ENCODE measurements at places on chromosomes 2 and 18.

DNA sequence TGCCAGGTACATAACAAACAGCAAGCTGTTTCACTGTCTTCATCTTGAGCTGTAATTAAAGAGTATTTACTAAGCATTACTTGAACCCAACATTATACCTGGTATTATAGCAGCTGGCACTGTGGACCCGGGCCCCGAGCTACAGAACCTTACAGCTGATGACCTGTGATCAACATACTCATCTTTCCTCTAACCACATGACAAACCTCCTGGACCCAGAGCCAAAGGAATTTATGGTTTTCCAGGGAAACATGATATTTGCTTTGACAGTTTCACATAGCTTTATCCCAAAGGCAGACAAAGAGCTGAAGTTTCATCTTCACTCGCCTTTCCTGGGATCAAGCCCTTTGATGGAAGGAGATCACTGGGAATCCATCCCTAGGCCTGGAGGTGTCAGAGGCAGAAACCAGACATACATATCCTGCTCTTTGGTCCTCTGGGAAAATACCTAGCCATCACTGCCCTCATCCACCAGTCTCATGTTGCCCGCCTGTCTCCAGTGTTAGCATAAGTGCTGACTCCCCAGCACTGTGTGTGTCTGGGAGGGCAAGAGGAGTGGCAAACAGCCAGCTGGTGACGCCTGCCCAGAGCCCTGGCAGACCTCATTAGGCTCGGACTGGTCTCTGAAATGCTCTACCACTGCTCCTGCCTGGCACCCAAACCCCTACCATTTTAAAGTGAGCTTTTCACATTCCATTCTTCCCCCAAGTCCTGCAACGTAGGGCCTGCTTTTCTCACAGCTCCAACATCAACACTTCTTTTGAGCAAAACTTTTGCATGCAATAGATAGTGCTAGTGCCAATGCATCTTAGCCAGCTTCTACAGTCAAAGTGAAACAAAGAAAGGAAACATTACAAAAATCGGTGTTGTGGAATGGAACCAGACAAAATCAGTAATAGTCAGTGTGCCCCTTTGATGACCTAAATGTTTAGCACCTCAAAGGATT, 138.8 kb upstream of the CTAGE1 start:
- DNase-seq = no peak

GRCh38 chr18:37421341-37422077, 144.1 kb downstream of the CELF4 start:
- no peak for DNase-seq

DNA sequence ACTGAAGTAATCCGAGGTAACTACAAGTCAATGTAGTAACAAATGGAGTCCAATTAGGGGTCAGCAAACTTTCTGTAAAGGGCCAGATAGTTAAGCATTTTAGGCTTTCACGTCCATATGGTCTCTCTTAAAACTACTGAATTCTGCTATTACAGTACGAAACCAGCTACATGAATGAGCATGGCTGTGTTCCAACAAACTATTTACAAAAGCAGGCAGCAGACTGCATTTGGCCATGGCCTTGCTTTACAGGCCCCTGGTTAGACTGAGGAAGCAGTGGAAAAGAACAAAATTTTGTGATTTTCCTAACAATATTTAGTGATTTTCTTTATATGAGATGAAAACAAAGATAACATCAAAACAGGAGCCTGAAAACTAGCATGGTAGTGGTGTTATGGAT, 64.0 kb downstream of the RTN4 start:
- no peak for DNase-seq

DNA sequence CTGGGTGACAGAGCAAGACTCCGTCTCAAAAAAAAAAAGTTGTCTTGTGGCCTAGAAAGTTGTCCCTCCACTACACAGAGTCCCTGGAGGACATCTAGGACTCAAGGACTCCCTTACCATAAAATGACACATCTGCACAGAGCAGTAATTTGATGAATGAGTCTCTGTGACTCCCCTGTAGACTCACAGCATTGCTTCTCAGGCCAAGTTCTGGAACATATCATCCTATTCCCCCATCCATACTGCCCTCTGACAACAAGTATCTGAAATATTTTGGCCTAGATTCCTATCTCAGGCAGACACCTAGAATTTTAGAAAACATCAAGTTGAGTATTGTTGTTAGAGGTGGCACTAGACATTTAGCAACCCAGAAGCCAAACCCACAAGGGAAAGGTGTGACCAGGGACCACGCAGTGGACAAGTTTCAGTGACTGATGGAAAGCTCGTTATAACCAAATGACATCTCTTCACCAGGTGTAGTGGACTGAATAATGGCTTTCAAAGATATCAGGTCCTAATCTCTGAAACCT, 97.9 kb upstream of the ATP8B1 start:
- DNase-seq = no peak

DNA sequence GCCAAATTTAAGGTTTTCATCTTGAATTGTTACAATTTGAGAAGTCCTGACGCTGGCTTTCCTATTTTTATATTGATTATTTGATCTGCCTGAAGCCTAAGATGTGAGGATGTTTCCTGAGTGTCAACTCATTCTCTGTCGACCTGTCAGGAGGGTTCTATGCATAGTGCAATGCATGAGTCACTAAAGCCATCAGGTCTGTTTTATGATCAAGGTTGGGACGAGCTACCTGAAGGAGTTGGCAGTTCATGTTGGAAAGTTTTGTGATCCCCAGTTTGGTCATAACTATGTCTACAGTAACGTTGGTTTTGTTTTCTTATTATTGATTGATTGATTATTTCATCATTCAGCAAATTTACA, 71.2 kb downstream of the NABP1 start:
- no peak for DNase-seq

Data from GM20000 (cell line).